Karpas-422 (cell line): ENCODE measurements at places on chromosomes 13 and 19. TPM values are rescaled to one million over a fixed set of nuclear protein-coding genes. Genes with fewer than 3 reads are reported as not detected.

GRCh38 chr19:2578901-2579677 lies 103.2 kb downstream of the GADD45B start:
- DNase-seq = peak; percentile 61

- DNase-seq = no peak
Measured at GRCh38 chr13:113822266-113822665, 41.6 kb downstream of the GAS6 start.

GRCh38 chr13:28268800-28269223 lies 130.5 kb downstream of the PAN3 start:
- no peak for DNase-seq

GRCh38 chr19:32570081-32570785 lies 10.8 kb upstream of the PDCD5 start:
- DNase-seq = peak; percentile 82

DNA sequence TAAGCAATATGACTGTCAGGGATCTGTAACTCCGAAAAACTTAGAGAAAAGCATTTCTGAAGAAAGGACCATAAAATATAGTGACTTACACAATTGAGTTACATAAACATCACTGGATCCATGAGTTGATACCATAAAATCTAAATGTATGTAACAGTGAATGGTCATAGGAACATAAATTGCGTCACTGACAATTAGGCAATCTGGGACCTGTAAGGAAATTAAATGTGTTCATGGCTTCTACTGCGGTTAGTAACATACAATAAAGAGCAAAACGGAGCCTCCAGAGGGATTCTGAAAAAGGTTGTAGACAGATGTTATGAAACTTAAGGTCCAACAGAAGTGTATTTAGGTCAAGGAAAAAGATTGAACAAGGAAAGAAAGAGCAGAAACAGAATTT lies 27.1 kb downstream of the POU4F1 start:
- DNase-seq = no peak

GRCh38 chr13:74708629-74709028 lies 574.4 kb upstream of the KLF12 start:
- DNase-seq = no peak

DNA sequence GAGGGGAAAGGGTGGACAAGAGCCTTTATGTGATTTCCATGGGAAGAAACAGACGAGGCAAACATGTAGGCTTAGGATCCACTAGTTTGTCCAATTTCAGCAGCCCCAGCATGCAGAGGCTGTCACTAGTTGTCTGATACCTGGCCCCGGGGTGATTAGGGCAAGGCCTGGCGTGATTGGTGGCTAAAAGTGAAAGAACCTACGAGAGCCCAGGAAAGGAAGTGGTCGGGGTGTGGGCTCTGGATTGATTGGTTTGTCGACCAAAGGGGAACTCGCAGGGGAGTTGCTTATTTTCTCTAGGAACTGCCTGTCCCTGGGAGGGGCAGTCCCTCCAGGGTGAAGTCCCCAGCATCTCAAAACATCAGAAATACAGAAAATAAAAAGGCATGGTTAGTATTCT lies 64.2 kb upstream of the UQCRFS1 start:
- DNase-seq = peak; percentile 79

- no peak for DNase-seq
Measured at GRCh38 chr13:112624602-112625430, 36.9 kb upstream of the TUBGCP3 start.

GRCh38 chr19:57816652-57817051 lies 1.9 kb upstream of the ZNF552 start:
- DNase-seq = no peak

DNA sequence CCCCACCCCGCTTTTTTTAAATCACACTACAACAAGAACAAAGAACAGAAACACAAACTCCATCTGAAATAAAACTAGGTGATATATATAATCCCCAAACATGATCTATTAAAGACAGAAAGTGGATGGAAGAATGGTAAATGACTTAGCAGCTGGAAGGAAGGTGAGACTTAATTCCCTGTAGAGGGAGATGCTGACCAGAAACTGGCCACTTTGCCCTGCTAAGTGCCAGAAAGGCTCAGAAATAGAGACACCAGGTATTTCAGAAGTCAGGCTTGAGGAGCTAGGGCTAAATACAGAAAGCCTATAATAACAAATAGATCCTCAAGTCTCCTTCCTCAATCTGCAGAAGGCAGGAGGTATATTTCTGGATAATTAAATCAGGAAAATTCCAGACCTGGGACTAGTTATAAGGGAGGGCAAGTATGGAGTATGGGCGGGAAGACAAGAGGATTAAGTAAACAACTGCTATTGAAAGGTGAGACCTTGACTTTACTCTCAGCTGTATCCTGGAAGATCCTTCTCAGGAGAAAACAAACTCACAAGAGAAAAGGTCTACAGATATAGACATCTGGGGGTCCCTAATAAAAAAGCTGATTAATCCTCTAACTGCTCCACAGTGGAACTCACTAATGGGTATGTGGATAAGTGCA lies 32.2 kb downstream of the MTRF1 start:
- DNase-seq = no peak

DNA sequence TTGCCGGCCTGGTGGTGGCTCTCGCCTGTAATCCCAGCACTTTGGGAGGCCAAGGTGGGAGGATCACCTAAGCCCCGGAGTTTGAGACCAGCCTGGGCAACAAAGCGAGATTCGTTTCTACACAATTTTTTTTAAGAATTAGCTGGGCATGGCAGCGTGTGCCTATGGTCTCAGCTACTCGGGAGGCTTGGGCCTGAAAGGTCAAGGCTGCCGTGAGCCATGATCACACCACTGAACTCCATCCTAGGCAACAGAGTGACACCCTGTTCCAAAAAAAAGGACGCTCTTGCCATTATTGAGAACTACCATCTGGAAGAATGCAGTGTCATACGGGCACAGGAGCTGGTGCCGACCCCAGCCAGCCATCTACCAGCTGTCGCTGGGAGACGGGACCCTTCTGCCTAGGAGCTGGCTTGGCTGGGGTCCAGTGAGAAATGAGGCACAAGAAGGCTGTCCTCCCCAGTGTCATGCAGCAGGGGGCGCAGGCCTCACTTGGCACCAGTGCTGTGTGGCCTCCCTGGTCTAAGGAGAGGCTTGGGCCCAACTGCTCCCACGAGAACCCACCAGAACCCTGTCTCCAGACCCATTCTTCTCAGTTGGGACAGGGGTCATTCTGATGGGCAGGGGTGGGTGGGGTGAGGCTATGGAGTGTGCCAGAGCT lies 12.2 kb upstream of the RELB start:
- peak; percentile 88 for DNase-seq

GRCh38 chr19:18045307-18046050 lies 37.5 kb downstream of the ARRDC2 start:
- no peak for DNase-seq

GRCh38 chr19:33285441-33285927 lies 16.9 kb downstream of the CEBPA start:
- DNase-seq = no peak

DNA sequence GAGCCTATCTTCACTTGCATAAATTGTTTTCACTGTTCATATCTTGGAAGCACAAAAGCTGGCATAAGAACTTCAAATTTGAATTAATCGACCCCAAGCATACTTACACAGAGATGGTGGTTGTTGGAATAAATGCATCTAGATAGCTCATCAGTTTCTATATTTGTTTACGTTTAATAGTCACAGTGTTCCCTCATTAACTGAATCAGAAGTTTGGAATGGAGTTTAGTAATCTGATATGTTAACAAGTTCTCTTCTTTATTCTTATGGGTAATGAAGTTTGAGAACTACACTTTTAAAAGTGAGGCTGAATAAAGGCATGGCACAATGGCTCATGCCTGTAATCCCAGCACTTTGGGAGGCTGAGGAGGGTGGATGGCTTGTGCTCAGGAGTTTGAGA lies 886.7 kb upstream of the PCDH20 start:
- no peak for DNase-seq

GRCh38 chr13:34513526-34513925 lies 428.5 kb upstream of the NBEA start:
- no peak for DNase-seq

DNA sequence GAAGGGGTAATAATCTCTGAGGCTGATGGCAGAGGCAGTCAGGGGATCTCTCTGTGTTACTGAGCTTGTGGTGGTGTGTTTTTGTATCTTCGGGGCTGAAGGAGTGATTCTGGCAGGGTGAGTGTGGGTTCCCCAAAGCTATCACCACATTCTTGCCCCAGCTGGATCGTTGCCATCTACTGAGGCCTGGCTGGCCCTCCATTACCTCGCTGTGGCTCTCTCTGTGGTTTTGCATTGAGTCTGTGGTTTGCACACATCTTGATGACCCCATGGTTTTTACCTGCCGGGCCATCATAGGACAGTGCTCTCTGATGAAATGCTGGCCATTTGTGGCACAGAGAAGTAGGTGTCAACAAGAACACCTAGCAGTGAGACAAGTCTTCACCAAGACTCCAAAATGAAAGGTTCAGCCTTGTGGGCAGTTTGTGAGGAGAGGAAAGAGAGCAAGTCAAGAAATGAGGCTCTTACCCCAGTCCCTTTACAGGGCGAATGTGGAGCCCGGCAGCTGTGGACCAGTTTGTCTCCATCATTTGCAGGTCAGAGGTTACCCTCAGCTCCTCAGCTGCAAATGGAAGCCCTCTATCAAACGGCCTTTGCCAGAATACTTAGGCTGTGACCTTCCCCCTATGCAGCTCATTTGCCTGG lies 69.0 kb upstream of the NPAS1 start:
- peak; percentile 57 for DNase-seq

GRCh38 chr19:47019431-47020041 lies at the start of gene NPAS1:
Gene NPAS1 (plus strand): TSS chr19:47019837. CDS start chr19:47021048, 1,211 bp downstream.
- DNase-seq = no peak

- DNase-seq = peak; percentile 57
Measured at GRCh38 chr19:27966390-27966816, 1246.5 kb downstream of the UQCRFS1 start.

- no peak for DNase-seq
Measured at GRCh38 chr13:28489524-28489931, 5.4 kb downstream of the FLT1 start.

- no peak for DNase-seq
Measured at GRCh38 chr13:83827338-83827737, 54.9 kb downstream of the SLITRK1 start.

GRCh38 chr13:99224021-99224420 lies 23.4 kb downstream of the UBAC2 start:
- peak; percentile 79 for DNase-seq

DNA sequence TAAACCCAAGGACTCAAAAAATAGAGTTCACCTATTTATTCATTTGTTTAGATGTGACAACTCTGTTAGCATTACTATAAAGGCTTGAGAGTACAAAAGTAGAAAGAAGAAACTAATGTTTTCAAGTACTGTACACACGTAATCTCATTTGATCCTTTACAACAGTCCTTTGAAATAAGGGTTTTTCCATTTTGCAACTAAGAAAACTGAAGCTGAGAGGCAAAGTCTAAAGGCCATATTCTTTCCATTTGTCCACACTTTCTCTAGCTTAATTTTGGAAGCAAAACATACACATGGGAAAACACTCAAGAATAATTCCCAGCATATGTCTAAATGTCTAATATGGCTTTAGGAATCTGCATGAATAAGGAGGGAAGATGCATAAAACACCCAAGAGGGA lies 34.1 kb downstream of the ZAR1L start:
- DNase-seq = no peak

GRCh38 chr13:42836930-42837690 lies 55.7 kb downstream of the FAM216B start:
- DNase-seq = peak; percentile 47

- no peak for DNase-seq
Measured at GRCh38 chr19:18985257-18985656, 44.2 kb upstream of the HOMER3 start.

DNA sequence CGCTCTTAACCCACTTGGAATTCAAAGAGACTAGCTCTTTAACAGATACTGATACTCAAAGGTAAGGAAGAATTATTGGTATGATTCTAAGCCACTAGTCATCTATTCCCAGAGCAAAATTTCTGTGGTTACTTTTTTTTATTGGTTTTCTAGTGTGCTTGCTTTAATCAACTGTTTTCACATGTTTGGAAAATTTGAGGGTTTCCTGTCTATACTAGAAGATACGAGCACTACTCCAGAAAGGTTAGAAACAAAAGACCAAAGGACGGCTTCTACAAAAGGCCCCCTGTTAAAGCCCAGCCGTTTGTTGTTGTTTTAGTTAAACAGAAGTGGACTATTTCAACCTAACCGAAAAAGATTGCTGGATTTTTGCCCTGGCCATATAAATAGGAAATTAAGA lies 18.5 kb upstream of the LPAR6 start:
- no peak for DNase-seq

GRCh38 chr19:29389495-29389894 lies 136.3 kb upstream of the VSTM2B start:
- DNase-seq = no peak

- no peak for DNase-seq
Measured at GRCh38 chr19:23345838-23346237, 49.4 kb downstream of the ZNF91 start.

GRCh38 chr19:33350538-33351309 lies 22.8 kb upstream of the CEBPG start:
- no peak for DNase-seq

DNA sequence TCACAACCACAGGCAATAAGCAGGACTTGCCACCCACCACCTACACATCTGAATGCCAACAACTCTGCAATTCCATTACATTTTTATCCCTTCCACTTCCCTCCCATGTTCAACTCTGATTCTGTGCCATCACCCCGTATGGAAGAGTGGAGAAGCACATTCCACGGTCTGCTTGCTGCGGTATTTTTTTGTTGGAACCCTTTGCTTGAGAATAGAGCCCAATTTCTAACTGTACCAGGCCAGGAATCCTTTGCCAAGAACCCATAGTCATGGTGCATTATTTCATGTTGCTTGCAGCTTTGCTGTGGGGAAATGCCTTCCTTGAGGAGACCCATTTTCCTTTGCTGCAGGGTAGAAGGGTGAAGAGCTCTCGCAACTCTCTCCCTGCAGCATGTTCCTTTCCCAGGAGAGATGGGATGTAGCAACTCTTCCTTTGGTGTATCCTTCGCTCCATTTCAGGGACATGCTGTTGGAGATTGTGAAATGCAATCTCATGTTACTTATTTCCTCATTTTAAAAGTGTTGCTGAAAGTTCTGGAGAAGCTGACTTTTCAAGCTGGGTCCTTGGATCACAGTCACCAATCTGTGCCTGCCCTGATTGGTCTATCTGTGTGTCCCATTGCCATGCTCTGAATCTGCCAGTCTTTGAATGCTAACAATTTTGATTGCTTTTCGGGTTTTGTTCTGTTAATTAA lies 69.8 kb upstream of the STARD13 start:
- DNase-seq = no peak

- no peak for DNase-seq
Measured at GRCh38 chr19:40923934-40924391, 41.9 kb upstream of the CYP2A7 start.

- no peak for DNase-seq
Measured at GRCh38 chr13:52432456-52432855, 18.0 kb downstream of the VPS36 start.

The SLITRK5 gene
- not detected in 2 replicates for total RNA-seq

The ICAM5 gene
- 4.5 and 9.1 TPM in 2 replicates for total RNA-seq

The ERICH4 gene
- total RNA-seq = not detected in 2 replicates

The GAPDHS gene
- total RNA-seq = not detected in 2 replicates

The PODNL1 gene
- not detected in 2 replicates for total RNA-seq

The KLC3 gene
- not detected in 2 replicates for total RNA-seq

The CLC gene
- not detected in 2 replicates for total RNA-seq

The SAE1 gene
- 47.5 and 83.0 TPM in 2 replicates for total RNA-seq

The ZSWIM9 gene
- 2.3 and 6.2 TPM in 2 replicates for total RNA-seq

The ZNF440 gene
- 19.2 and 19.6 TPM in 2 replicates for total RNA-seq
